Activated T-cell treated with anti-CD3 and anti-CD28 coated beads for 1 hour (primary cell): ENCODE measurements at places on chromosomes 13 and 19.

- no peak for DNase-seq
Observed at GRCh38 chr13:61253105-61253877, 162.4 kb downstream of the PCDH20 start.

DNA sequence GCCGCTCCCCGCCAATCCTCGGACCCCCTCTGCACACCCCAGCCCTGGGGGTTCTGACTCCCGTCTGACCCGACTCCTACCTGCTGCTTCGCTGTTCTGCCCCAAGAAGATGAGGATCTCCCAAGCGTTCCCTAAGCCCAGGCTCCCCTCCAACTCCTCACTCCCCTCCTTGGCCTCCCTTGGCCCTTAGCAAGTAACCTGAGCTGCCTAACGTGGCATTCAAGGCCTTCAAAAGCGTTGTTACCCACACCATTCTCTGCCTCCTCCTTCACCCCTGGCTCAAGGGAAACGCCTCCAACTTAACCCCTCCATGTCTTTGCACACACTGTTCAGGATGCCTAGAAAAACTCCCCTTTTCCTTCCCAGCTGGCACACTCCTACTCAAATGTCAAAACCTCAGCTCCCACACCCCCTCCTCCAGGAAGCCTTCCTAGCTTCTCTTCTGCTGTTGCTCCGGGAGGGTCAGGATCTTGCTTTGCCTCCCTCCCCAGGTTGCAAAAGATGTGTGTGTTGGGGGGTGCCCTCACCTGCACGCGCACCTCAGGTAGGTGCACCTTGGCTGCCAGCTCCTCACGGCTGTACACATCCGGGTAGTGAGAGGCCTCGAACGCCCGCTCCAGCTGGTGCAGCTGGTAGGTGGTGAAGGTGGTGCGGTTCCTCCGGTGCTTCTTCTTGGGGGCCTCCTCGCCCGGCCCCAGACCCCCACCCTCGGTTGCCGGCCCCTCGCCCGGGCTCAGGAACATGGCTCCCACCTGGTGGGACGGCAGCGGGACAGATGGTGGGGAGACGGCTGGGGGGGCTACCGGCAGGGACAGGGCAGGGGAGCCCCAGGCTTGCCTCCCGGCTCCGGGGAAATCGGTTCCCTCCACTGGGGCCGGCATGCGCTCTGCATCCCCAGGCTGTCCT is 775 bp downstream of the RAX2 start:
- DNase-seq: no peak

DNA sequence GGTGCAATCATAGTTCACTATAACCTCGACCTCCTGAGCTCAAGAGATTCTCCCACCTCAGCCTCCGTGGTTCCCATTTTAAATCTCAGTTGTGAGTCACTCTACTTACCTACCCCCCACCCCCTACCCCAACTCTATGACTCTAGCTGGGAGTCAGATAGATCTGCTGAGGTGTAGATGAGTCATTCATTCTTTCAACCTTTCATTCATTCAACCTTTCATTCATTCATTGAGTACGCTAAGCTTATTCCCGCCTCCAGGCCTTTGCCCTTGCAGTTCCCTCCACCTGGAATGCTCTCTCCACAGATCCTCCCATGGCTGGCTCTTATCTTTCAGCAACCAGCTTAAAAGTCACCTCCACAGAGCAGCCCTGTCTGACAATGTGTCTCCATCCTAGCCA is 1.1 kb upstream of the MAST1 start:
- no peak for DNase-seq

GRCh38 chr19:55098716-55099556 is 18.5 kb downstream of the PPP1R12C start:
- DNase-seq: no peak

GRCh38 chr19:8355631-8356402 is 8.1 kb upstream of the ANGPTL4 start:
- DNase-seq: no peak

DNA sequence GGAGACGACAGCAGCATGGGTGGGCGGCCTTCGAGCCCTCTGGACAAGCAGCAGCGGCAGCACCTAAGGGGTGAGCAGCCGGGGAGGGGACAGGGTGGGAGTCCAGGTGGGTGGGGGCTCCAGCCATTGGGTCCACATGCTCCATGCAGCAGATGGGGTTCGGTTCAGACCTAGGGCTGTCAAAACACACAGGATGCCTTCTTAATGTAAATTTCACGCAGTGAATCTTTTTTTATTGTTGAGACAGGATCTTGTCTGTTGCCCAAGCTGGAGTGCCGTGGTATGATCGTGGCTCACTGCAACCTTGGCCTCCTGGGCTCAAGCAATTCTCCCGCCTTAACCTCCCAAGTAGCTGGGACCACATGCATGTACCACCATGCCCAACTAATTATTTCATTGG is 15.9 kb downstream of the PGLS start:
- DNase-seq: no peak

GRCh38 chr13:50450279-50450678 is 393.2 kb downstream of the DLEU7 start:
- DNase-seq: no peak
